ENCODE measurements at places on chromosomes 11 and 22.

- no peak for DNase-seq
These were observed 89.5 kb downstream of the TRIM44 start for GRCh38 chr11:35752115-35752514.

- DNase-seq = no peak
These were observed 95.7 kb upstream of the NNMT start for GRCh38 chr11:114200351-114201133.

- no peak for DNase-seq
These were observed 21.3 kb upstream of the KDM4E start for GRCh38 chr11:95003716-95004115.

GRCh38 chr11:47499161-47499560 lies 50.2 kb upstream of the RAPSN start:
- no peak for DNase-seq

GRCh38 chr22:47587361-47587760 lies 824.9 kb downstream of the TBC1D22A start:
- DNase-seq = no peak

DNA sequence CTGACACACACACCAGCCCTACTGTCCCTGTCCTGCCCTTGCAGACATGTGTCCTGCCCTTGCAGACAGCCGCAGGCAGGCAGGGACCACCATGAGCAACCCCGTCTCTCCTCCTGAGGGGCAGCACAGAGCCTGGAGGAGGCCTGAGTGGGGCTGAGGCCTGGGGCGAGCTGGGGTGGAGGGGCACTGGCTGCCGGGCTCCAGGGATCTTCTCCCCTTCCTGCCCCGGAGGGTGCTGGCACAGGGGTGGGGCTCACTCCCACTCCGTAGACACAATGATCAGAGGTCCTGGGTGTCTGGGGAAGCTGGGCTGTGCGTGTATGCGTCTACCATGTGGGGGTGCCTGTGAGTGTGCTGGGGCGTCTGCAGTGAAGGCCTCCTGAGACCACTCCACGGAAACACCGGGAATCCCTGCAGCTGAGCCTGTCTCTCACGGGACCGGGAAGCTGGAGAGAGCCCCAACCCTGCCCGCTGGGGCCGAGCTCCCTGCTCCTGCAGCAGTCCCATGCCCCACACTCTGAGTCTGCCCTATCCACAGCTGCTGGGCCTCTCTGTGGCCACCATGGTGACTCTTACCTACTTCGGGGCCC lies 588 bp downstream of the TSPAN32 start:
- no peak for DNase-seq

GRCh38 chr11:77201991-77202841 lies 74.2 kb downstream of the MYO7A start:
- DNase-seq = no peak

GRCh38 chr22:27842201-27842600 lies 40.6 kb upstream of the MN1 start:
- DNase-seq = no peak

GRCh38 chr11:45913942-45914635 lies 3.6 kb downstream of the PEX16 start:
- no peak for DNase-seq

- DNase-seq = no peak
These were observed 38.0 kb downstream of the EIF3F start for GRCh38 chr11:8025123-8025522.

- DNase-seq = no peak
These were observed 60.4 kb upstream of the PARVG start for GRCh38 chr22:44120314-44120704.

DNA sequence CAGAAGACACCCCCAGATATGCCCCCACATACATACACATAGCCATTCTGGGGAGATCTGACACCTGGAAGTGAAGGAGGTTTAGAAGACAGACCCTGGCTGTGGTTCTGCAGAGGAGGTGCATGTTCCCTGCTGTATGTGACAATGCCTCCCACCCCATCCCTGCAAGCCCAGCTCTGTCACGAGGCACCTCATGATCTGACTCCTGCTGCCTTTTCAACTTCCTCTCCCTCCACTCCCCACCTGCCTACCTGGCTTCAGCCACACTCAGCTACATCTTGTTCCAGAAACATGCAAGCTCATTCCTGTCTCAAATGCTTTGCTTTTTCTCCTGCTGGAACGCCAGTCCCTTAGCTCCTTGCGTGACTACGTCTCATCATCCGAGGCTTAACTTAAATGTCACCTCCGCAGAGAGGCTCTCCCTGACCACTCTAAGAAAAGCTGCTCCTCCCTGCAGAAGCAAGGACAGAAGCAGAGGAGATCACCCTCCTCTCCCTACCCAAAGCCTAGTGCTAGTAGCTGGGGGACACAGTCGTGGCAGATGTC lies 114.5 kb downstream of the FEZ1 start:
- no peak for DNase-seq

GRCh38 chr11:68855205-68855981 lies 13.7 kb upstream of the CPT1A start:
- DNase-seq = no peak

- DNase-seq = no peak
These were observed 10.6 kb downstream of the FLI1 start for GRCh38 chr11:128704517-128704916.

All from activated T-helper 1 cell treated with Interleukin-2 at 50 U/mL for 16 hours (primary cell).